SK-N-SH (cell line): ENCODE measurements at places on chromosomes 11 and 22. TPM values are rescaled to one million over a fixed set of nuclear protein-coding genes. Genes with fewer than 3 reads are reported as not detected.

GRCh38 chr22:38097557-38098409 is 12.7 kb downstream of the BAIAP2L2 start:
- no peak for DNase-seq

GRCh38 chr11:10298342-10298741 is 4.3 kb upstream of the SBF2 start:
- DNase-seq: no peak

GRCh38 chr22:24271386-24271854 is 789 bp downstream of the SPECC1L start:
- no peak for DNase-seq

- no peak for DNase-seq
Observed at GRCh38 chr11:115194802-115195110, 309.5 kb downstream of the CADM1 start.

The CASP5 gene
- not detected in 2 replicates for polyA plus RNA-seq

DNA sequence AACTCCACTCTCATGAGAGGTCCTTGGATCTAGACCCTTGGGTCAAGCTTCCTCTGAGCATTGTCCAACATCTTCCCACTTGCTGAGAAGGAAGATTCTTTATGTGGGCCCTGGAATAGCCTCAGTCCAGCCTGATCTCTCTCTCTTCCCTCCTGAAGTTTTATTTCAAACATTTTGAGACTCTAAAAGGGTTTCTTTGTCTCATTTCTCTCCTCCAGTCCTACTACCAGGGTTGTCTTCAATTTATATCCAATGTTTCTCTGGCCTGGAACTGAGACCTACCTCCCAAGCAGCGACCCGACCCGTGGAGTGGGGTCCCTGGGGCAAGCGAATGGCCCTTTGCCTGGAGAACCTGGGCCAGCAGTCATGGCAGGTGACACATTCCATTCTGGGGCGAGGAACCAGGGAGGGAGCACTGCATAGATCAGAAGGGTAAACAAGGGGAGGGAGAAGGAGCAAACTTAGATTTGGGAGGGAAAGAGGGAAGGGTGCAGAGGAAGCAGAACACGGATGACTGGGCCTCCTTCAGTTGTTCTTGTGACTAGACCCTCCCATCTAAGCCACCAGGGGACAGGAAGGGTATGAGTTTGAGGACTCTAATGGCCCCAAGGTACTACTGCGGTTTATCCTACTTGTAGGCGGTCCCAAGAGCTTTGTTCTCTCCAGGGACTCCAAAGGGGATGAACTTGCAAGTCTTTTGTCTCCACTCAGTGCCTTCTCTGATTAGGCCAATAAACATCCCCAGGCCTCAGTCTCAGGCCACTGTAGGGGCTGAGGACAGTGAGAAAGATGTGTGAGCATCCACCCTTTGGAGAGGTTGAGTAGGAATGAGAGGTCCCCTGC is 14.2 kb upstream of the PRAME start:
- DNase-seq: no peak

GRCh38 chr11:72613450-72613849 is 60.8 kb downstream of the PDE2A start:
- no peak for DNase-seq

The APOL5 gene
- not detected in 2 replicates for polyA plus RNA-seq

GRCh38 chr11:66567787-66568123 is 651 bp downstream of the CTSF start:
- DNase-seq: no peak

DNA sequence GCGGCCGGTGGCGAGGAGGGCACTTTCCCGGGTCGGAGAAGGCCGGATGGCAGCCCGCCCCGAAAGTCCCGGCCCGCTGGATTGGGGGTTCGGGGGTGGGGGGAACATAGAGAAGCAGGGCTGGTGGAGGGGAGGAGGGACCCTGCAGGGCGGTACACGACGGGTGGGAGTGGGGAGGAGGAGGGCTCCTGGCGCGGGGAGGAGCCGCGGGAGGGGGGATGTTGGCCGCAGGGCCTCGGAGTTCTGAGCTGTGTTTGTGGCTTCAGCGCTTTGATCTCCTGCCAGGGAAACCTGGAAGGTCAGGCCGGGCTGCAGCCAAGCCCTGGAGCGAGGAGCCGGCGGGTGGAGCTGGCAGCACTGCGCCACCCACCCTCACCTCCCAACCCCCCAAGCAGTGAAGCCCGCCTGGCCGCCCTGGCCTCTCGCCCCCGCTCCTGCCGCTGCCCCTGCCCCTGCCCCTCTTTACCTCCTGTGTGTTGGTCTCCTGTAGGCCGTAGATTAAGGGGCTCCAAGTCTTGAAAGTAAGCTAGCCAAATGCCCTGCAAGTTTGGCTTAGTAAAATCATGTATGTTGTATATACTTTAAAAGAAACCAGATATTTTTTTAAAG is 30.9 kb downstream of the C22orf31 start:
- DNase-seq: peak; percentile 94

DNA sequence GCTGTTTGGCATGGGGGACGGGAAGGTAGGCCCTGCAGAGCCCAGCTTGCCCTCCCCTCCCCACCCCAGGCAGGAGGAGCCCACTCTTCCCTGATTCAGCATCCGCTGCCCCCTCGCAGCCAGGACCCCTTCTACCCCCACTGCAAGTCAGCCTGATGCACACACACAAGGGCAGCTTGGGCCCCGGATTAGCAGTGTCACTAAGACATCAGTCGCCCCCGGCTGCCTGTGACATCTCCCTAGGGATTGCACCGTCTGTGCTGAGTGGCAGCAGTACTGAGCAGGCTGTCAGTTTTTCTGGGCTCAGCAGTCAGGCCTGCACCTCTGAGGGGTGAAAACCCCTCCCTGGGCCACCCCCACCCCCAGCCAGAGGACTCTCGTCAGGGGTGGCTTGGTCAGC is 30.4 kb upstream of the SYT7 start:
- no peak for DNase-seq
